WTC11 (cell line): ENCODE measurements at places on chromosomes 4 and X.
A peak's percentile ranks its signal among the peaks of the same experiment; 100 is the strongest.

GRCh38 chr4:159484864-159485263 lies 382.0 kb downstream of the RAPGEF2 start:
- DNase-seq, result no peak
- H3K27ac ChIP-seq, result no peak overlapping the region
- no peaks in the 10 kb centered on the region; the same call in 1 of the 2 replicates for H3K36me3 ChIP-seq
- no peak overlapping the region for H3K4me3 ChIP-seq
- H3K4me1 ChIP-seq, result peaks cover 28% of the 10 kb centered on the region

GRCh38 chr4:173170182-173170778 lies 1.7 kb downstream of the GALNT7 start:
- no peak for DNase-seq
- peaks cover 67% of the 10 kb centered on the region for H3K4me1 ChIP-seq
- H3K27ac ChIP-seq, result peak overlapping the region; percentile 93
- no peaks in the 10 kb centered on the region for H3K27me3 ChIP-seq
- H3K36me3 ChIP-seq, result peaks cover 12% of the 10 kb centered on the region
- peak overlapping the region; percentile 90 for H3K4me3 ChIP-seq

DNA sequence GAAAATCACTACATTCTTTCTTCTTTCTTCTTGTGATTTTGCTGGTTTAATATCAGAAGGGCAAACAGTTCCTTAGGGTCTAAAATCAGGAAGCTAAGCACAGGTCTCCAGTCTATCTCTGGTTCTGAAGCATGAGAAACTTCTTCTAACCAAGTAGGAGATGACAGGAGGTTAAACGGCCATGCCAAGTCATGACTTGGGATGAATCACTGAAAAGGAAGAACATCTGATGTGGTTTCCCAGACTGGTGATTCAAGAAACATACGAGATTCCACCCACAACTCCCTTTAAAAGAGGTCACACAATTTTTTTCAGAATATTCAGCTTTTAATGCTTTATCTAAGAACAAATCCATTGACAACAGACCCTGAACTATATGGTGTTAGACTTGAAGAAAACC lies 684.0 kb upstream of the PRKX start:
- H3K4me1 ChIP-seq, result no peaks in the 10 kb centered on the region
- DNase-seq, result no peak
- no peak overlapping the region for H3K4me3 ChIP-seq

DNA sequence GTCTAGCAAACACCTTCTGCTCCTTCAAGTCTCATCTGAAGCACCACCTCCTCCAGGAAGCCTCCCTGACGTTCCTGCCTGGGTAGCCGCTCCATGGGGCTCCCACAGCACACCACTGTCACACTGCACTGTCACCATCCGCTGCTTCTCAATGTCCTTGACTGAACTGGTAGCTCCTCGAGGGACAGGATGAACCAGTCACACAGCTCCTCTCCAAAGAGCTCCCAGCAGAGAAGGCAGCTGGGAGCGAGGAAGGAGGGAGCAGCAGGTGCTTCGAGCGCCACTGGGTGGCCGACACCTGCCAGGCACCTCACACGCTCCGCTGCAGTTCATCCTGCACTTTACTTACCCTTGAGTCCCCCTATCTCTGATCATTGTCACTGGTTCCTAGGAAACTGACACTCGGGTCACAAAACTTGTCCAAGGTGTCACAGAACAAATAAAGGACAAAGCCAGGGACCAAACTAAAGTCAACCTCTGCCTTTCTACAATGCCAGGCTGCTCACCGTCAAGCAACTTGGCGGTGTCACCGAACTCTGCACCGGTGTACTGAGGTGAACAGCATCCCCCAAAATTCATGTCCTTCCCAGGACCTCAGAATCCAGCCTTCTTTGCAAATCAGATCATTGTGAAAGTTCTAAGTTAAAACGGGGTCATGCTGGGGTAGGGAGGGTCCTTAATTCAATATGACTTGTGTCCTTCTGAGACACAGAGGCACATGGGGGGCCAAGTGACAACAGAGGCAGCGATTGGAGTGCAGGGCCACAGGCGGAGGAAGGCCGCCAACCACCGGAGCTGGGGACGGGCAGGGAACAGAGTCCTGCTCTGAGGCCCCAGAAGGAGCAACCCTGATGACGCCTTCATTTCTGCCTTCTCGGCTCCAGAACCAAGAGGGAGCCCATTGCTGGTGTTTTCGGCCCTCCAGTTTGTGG lies 5.5 kb upstream of the S100P start:
- H3K4me1 ChIP-seq, result peaks cover 27% of the 10 kb centered on the region
- peaks cover 4% of the 10 kb centered on the region; the same call in 1 of the 2 replicates for H3K27me3 ChIP-seq
- no peak for DNase-seq
- no peak overlapping the region for H3K4me3 ChIP-seq
- no peak overlapping the region for H3K27ac ChIP-seq
- no peaks in the 10 kb centered on the region for H3K36me3 ChIP-seq

DNA sequence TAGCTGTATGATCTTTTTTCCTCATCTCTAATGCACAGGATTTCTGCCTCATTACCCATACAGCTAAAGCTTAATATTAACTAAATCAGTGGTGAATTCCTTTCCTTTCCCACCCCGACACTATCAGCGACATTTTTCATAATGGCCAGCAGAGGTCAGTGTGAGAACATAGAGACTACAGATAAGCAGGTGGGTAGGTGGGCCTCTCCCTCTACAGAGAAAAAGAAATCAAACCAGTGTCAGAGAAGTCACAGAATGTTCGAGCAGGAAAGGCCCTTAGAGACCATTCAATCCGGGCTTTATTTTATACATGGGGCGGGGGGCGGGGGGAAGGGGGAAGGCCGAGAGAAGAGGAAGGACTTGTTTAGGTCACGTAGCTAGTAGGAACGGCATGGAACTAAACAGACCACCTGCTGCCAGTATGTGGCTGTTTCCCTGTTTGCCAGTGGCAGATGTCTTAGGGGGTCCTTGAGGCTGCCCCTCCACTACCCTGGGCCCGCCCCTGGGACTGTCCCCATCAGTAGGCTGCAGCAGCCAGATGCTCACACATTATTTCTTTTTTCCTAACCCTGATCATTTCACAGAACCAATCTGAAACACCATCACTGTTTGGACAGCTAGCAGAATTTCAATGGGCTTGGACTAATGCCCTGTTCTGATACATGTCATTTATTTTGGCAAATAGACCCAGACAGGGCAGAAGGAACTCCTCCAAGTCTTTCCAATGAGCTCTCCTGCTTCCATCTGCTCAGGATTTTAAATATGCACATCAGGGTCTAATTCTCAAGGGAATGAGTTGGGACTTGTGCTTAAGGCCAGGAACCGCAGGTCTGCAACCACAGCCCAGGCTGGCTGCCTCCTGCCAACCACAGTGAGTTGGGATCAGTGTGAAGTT lies 133.4 kb downstream of the ATG4A start:
- peaks cover 19% of the 10 kb centered on the region for H3K4me1 ChIP-seq
- no peak overlapping the region for H3K4me3 ChIP-seq
- H3K27ac ChIP-seq, result no peak overlapping the region

- H3K36me3 ChIP-seq, result no peaks in the 10 kb centered on the region
- no peak overlapping the region for H3K27ac ChIP-seq
- H3K4me1 ChIP-seq, result no peaks in the 10 kb centered on the region
Observed at GRCh38 chr4:121397941-121398601, 17.3 kb upstream of the QRFPR start.

GRCh38 chr4:183264614-183265013 lies 55.5 kb downstream of the CLDN22 start:
- no peak overlapping the region for H3K4me3 ChIP-seq
- H3K4me1 ChIP-seq, result peaks cover 25% of the 10 kb centered on the region
- H3K27ac ChIP-seq, result no peak overlapping the region

GRCh38 chr4:84433633-84434222 lies 65.4 kb downstream of the NKX6-1 start:
- no peak overlapping the region for H3K27ac ChIP-seq
- DNase-seq, result no peak
- H3K27me3 ChIP-seq, result no peaks in the 10 kb centered on the region; the same call in 1 of the 2 replicates
- H3K4me3 ChIP-seq, result no peak overlapping the region
- H3K36me3 ChIP-seq, result no peaks in the 10 kb centered on the region
- peaks cover 12% of the 10 kb centered on the region for H3K4me1 ChIP-seq

DNA sequence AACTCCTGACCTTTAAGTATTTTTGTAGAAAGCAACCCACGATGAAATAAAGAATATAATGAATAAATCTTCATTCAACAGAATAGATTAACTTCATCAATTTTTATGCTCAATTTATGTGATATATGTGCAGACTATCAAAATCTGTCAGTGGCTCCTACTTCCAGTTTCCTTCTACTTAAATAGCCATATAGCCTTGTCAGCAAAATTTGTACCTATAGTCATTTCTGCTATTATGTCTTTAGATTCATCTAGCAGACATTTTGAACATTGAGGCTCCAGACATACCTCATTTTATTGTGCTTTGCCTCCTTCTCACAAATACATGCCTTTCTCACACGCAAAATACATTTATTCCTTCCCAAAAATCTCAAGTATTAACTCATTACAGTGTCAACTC lies 971.7 kb downstream of the FAM133A start:
- DNase-seq, result no peak
- no peaks in the 10 kb centered on the region for H3K27me3 ChIP-seq
- H3K27ac ChIP-seq, result no peak overlapping the region

GRCh38 chr4:61493470-61493869 lies 293.3 kb downstream of the ADGRL3 start:
- no peaks in the 10 kb centered on the region for H3K27me3 ChIP-seq
- peaks cover 31% of the 10 kb centered on the region for H3K4me1 ChIP-seq
- H3K27ac ChIP-seq, result peak overlapping the region; percentile 87

- H3K36me3 ChIP-seq, result no peaks in the 10 kb centered on the region
- DNase-seq, result no peak
- H3K4me1 ChIP-seq, result peaks cover 43% of the 10 kb centered on the region
- H3K27me3 ChIP-seq, result no peaks in the 10 kb centered on the region
Observed at GRCh38 chr4:86432559-86433134, 72.8 kb upstream of the MAPK10 start.

- no peaks in the 10 kb centered on the region for H3K4me1 ChIP-seq
- H3K27me3 ChIP-seq, result no peaks in the 10 kb centered on the region
- H3K27ac ChIP-seq, result no peak overlapping the region
- DNase-seq, result no peak
- peaks cover 5% of the 10 kb centered on the region; the same call in 1 of the 2 replicates for H3K36me3 ChIP-seq
- H3K4me3 ChIP-seq, result no peak overlapping the region
Observed at GRCh38 chr4:70577220-70577927, 14.7 kb upstream of the AMBN start.

GRCh38 chr4:80619070-80619674 lies 283.6 kb downstream of the CFAP299 start:
- H3K27ac ChIP-seq, result no peak overlapping the region
- peaks cover 2% of the 10 kb centered on the region; the same call in 1 of the 2 replicates for H3K36me3 ChIP-seq
- no peaks in the 10 kb centered on the region for H3K27me3 ChIP-seq
- no peak for DNase-seq
- no peak overlapping the region for H3K4me3 ChIP-seq
- H3K4me1 ChIP-seq, result peaks cover 5% of the 10 kb centered on the region
